NCI-H524 (cell line): ENCODE measurements at places on chromosomes 13 and 19.

GRCh38 chr19:38285567-38285966, 18.5 kb upstream of the C19orf33 start:
- no peak for DNase-seq

DNA sequence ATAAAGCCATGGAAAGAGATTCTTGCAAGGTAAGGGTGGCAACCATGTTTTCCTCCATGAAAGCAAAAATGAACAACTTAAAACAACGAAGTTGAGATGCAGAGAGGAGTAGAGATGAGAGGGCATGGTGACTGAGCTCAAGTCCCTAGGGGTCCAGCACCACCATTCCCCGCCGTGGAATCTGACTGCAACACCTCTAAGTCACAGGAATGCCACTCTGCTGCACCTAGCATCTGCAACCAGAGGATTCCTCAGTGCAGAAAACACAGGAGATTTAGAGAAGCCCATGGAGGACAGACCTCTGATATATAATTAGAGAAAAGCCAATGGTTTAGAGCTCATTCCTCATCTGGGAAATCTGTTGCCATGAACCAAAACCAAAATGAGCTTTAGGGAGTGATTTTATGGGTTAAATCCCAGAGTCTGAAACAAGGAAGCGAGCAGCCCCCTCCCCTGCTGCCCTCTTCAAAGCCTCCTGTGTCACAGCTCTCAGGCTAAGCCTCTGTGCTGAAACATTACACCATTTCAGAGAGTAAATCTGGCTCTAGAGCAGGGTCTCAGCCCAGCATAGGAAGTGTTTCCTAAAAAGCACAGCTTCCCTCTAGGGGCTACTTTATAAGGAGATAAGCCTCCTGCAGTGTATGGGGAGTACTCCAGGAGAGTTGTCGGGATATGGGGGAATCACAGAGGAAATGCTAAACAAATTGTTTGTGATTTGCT, 1043.6 kb downstream of the UQCRFS1 start:
- DNase-seq, result no peak

DNA sequence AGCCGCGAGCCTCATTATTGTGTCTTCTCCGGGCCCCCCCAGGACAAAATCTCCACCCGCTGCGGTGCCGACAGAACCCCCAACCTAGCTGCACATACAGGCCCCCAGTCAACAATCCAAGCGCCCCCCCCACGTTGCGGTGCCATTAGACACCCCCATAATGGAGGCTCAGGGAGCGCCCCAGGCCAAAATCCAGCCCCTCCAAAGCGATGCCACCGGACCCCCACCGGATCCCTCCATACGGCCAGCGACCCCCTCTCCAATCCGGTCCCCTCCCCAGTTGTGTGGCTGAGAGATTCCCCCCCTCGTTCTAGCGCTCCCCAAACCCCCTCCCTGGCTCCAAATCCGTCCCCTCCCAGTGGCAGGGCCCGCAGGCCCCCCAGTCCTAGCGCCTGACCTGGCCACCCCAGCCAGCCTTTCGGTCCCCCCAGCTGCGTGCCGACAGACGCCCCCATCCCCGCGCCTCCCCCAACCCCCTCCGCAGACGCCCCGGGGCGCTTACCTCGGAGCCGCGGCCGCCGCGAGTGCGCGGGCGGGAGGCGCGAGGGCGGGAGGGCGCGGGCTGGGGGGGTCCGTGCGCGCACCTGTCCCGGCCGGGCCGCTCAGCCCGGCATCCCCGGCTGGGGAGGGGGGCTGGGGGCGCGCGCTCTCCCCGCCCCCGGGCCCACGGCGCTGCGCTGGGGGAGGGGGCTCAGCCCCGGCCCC, 21.6 kb upstream of the SEMA6B start:
- DNase-seq, result no peak

DNA sequence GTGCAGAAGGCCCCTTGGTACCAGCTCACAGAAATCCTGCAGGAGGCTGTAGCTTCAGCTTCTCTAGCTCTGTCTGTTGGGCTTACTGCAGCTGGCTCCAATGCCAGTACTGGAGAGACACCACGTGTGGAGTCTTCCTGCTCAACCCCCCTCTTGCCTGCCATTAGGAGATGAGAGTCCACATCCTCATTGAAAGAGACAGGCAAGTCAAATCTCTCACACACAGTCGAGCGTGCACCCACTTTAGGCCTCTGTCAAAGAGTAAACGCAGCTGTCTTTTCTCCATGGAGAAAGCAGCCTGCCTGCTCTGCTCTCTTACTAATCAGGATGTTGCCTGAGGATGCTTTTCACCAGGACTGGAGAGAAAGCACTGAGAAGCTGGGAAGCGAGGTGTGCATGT, 523.0 kb upstream of the NBEA start:
- no peak for DNase-seq

DNA sequence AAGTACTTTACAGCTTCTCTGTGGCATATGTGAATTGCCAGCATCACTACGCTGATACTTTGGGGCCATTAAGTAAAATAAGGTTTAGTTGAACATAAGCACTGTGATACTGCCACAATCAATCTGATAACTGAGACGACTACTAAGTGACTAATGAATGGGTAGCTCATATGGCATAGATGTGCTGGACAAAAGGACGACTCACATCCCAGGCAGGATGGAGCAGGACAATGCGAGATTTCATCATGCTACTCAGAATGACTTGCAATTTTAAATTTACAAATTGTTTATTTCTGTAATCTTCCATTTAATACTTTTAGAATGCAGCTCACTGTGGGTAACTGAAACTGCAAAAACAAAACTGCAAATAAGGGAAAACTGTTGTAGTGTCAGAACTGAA, 13.6 kb downstream of the CCDC122 start:
- DNase-seq, result no peak

DNA sequence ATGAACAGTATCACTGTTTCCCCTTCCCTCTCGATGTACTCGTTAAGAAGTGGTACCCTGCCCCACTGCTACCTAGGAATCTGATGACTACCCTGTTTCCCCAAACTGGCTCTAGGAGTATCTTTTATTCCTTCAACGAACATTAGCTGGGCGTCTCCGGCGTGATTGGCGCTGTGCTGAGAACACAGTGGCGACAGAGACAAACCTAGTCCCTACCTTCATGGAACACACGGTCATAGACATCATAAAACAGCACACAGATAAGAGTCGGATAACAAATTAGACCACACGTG, 730 bp downstream of the SYMPK start:
- DNase-seq, result no peak

- no peak for DNase-seq
Measured at GRCh38 chr19:6358003-6358402, 3.3 kb upstream of the CLPP start.

GRCh38 chr19:36009220-36009619, 607 bp upstream of the SYNE4 start:
- DNase-seq, result no peak

GRCh38 chr13:32047793-32048192, 16.2 kb downstream of the FRY start:
- no peak for DNase-seq

- DNase-seq, result no peak
Measured at GRCh38 chr19:43624933-43625332, 5.5 kb upstream of the ZNF428 start.

GRCh38 chr19:15640294-15640903, at the start of gene CYP4F3:
TSS of gene CYP4F3 (plus strand) at chr19:15640897. CDS start at chr19:15641416, 519 bp downstream.
- DNase-seq, result peak; percentile 5

- no peak for DNase-seq
Measured at GRCh38 chr13:27696731-27697130, 75.0 kb downstream of the POLR1D start.

- DNase-seq, result no peak
Measured at GRCh38 chr13:42569576-42570344, 4.2 kb upstream of the TNFSF11 start.

- DNase-seq, result peak; percentile 92
Measured at GRCh38 chr13:95644601-95645052, at the start of gene DZIP1. TSS of gene DZIP1 (minus strand) at chr13:95644706. CDS start at chr13:95642029, 2,677 bp downstream.

DNA sequence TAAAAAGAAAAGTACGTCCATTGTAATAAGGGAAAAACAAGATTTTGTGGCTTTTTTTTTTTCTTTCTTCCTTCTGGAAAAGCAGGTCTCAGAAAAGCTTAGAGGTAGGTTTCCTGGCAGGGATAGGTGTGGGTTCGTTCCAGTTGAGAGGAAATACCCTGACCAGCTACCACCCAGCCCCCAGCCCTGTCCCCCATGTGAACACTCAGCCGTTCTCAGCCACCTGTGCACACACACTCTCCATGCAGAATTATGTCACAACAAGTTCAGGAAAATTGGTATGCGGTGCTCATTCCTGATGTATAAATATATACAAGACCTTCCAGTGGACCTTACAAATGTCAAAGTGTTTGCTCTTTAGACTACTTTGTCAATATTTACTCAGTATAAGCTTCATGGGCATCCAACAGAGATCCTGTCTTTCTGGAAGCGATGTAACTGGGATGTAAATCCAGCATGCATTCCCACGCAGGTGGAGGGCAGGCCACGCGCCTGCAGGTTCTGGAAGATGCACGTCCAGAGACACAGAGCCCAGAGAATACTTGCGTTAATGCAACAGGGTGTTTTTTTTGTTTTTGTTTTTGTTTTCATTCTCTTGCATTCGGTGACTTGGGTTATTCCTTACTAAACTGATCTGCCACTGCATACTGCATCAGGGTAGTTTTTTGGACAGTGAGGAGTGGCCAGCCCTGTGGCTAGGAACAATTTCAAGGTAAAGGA, 68.8 kb downstream of the TSHZ3 start:
- DNase-seq, result no peak

DNA sequence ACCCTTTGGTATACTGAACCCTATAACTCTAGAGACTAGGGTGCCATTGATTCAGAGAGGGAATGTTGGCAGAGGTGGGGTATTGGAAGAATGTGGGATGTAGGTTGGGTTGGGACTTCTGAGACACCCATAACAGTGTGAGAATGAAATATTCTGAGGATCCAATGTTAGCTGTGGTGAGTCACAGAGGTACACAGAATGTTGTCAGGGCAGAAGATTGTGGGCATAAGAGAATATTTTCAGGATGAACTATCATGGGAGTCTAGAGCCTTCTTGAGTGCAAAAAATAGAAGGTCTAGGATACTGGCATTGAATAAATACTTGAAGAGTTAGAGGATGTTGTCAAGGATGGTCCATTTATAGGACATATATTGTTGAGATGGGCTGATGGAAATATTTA, 9.0 kb downstream of the KLK13 start:
- no peak for DNase-seq

DNA sequence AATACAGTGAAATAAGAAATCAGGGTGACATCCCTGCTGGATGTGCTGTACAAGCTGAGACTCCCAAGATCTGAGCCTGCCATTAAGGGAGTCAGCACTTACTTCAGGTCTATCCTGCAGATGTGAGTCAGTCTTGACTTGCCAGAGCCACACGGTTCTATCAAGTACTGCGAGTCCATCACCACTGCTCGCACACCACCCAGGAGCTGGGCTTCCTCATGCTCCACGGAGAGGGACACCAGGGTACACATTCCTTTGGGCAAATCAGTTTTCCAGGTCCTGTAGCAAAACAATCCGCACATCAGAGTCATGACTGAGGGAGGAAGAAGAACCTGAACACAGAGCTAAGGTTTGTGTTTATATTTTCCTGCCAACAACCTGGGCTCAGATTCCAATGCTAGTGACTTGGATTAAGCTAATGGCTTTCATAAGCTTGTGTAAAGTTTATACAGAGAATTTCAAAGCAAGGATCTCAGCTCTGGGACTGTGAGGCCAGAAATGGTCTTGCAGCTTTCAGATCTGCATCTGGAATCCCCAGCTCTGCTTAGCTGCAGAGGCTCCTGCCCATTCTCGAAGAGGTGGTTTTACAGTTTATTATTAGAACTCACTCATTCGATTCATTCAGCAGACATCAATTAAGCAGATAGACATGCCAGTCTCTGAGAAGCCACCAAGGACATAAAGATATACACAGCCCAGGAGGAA, 90.6 kb downstream of the KL start:
- DNase-seq, result no peak

DNA sequence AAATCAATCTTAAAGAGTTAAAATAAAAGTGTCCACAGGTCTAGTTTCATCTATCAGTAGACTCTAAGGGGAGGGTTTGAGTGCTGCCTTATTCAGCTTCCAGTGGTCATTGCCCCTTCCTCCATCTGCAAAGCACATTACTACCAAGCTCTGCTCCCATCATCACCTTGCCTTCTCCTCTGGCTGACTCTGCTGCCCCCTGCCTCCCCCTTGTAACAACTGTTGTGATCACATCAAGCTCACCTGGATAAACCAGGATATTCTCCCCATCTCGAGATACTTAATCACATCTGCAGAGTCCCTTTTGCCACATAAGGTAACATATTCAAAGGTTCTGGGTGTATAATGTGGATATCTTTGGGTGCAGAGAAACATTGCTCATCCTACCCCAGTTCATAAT, 43.3 kb upstream of the GPC6 start:
- peak; percentile 3 for DNase-seq
